ENCODE measurements at places on chromosomes 13 and 19.

GRCh38 chr13:20344836-20345490, 112.8 kb upstream of the GJB6 start:
- no peak for DNase-seq

DNA sequence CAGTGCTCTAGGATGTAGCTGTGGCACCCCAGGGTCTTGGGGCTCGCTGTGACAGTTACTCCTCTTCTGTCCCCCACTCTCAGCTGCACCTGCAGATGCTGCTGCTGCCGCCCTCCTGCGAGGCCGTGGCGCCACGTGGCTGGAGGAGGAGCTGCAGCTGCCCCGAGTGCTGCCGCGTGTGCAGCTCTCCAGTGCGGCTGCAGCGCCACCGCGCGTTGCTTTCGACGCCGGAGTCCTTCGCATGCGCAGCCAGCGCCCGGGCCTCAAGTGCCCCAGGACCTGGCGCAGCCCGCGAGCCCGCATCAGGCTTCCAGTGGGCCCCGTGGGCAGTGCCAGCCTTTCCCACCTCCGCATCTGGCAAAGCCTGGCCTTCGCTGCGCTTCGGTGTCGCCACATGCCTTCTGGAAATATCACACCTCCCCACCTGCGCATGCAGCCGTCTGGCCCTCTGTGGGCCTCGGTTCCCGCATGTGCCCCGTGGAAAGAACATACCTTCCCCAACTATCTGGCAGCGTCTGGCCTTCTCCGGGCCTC, 692 bp upstream of the ZNF580 start:
- peak; percentile 70 for DNase-seq

- DNase-seq, result no peak
Measured at GRCh38 chr19:3710265-3710812, 2.2 kb downstream of the TJP3 start.

- no peak for DNase-seq
Measured at GRCh38 chr19:10294368-10294697, 4.6 kb downstream of the ICAM5 start.

- no peak for DNase-seq
Measured at GRCh38 chr19:49188626-49189200, 31.1 kb downstream of the TRPM4 start.

All from stimulated activated CD8-positive, alpha-beta memory T cell treated with anti-CD3 and anti-CD28 coated beads, Interleukin-15, amount 100 ng/mL, for 48 hours (primary cell).